Osteoblast (primary cell): ENCODE measurements at places on chromosomes 1 and 21. TPM values are rescaled to one million over a fixed set of nuclear protein-coding genes. Genes with fewer than 3 reads are reported as not detected.
A peak's percentile ranks its signal among the peaks of the same experiment; 100 is the strongest.

DNA sequence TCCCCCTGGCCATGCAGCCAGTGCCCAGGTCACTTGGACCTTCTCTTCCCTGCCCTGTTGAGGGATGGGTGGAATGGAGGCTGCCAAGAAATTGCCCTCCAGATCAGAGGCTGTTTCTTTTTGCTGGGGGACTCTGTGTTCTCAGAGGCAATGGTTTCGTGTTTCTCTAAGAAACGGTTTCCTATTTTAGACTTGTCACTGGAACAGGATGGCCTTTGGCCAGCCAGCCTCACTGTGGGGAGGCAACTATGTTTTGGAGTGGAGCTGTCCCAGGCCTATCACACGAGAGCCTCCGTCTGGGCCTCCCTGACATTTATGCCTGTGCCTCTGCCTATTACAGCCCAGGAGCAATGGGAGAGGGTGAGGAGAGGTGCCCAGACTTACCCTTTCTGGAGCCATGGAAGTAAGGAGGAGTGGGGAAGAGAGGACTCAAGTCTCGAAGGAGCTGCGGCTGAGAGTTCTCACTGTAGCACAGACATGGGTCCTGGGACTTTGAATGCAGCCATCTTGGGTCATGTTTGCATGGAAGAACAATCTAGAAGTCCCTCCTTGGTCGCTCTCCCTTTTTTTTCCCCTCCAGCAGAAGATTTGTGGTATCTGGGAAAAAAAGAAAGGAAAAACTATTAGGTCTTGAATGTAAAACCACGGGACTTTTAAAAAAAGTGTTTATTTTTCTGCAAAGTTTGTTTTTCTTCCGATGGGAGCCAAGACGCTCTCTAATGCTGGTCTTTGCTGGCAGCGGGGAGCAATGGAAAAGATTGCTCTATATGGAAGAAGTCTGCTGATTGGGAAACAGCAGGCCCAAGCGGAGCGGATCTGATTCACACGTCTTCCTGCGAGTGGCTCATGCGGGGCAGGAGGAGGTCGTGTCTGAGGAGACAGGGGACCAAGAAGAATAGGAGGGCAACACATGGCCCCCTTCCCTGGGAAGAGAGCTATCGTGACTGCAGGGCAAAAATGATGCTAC is 219.2 kb downstream of the FOXD2 start:
- no peaks in the 10 kb centered on the region for H3K27me3 ChIP-seq
- H3K4me1 ChIP-seq = peaks cover 3% of the 10 kb centered on the region
- H3K4me3 ChIP-seq = no peak overlapping the region

KCNK1 gene
- total RNA-seq = 3.6 and 4.7 TPM in 2 replicates

GRCh38 chr1:2633936-2634491 is 1.2 kb upstream of the MMEL1 start:
- no peaks in the 10 kb centered on the region for H3K4me1 ChIP-seq
- no peaks in the 10 kb centered on the region for H3K36me3 ChIP-seq
- H3K4me3 ChIP-seq = no peak overlapping the region
- peak; percentile 87 for DNase-seq

ATP1A2 gene
- 0.72 and 1.2 TPM in 2 replicates for total RNA-seq

AMIGO1 gene
- 2.1 and 2.5 TPM in 2 replicates for total RNA-seq

GRCh38 chr1:218412171-218412570 is 67.0 kb downstream of the TGFB2 start:
- DNase-seq = no peak
- no peaks in the 10 kb centered on the region for H3K36me3 ChIP-seq
- no peak overlapping the region for H3K4me3 ChIP-seq
- H3K4me1 ChIP-seq = peaks cover 23% of the 10 kb centered on the region
- no peaks in the 10 kb centered on the region for H3K27me3 ChIP-seq
- H3K27ac ChIP-seq = peak overlapping the region; percentile 75

LRRC39 gene
- total RNA-seq = 0.36 and 1.2 TPM in 2 replicates

INSRR gene
- total RNA-seq = 0.29 and 0.36 TPM in 2 replicates

DNA sequence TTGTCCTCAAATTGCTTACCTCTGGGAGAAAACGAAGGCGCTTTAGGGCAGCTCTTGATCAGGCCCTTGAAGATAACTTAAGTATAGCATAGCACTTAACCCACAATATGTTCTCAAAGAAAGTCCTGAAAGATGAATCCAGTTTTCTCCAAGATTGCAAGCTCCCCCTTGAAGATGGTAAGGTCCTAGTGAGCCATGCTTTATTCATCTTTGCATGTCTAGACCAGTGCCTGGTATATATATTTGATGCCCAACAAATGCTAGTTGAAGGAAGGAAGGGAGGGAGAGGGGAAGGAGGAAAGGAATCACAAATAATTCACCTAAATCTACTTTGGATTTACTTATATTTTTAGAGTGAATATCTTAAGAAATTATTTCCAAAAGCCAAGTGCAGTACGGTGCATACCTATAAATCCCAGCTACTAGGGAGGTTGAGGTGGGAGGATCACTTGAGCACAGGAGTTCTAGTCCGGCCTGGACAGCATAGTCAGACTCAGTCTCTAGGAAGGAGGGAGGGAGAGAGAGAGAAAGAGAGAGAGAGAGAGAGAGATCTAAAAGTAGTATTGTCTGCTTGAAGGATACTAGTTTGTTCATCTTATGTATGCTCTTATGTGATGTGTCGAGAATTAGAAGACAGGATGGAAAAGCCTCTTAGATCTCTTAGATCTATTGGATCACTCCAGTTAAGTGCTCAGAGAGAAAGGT is 25.0 kb downstream of the PBX1 start:
- H3K27me3 ChIP-seq = no peaks in the 10 kb centered on the region
- no peak overlapping the region for H3K4me3 ChIP-seq
- H3K4me1 ChIP-seq = no peaks in the 10 kb centered on the region
- no peaks in the 10 kb centered on the region for H3K36me3 ChIP-seq
- DNase-seq = no peak
- no peak overlapping the region for H3K27ac ChIP-seq
